ENCODE measurements at places on chromosomes 5 and 9. TPM values are rescaled to one million over a fixed set of nuclear protein-coding genes. Genes with fewer than 3 reads are reported as not detected.

Gene TMEFF1
- 13.1 TPM for total RNA-seq

Gene NR5A1
- 0.10 TPM for total RNA-seq

Gene FOXD4L5
- 0.22 TPM for total RNA-seq

Gene PLEKHG4B
- 11.6 TPM for total RNA-seq

Gene NOXA1
- 1.4 TPM for total RNA-seq

Gene PCDHGB1
- total RNA-seq: 8.6 TPM

Gene OGN
- 576 TPM for total RNA-seq

Gene DNAH5
- 2.6 TPM for total RNA-seq

Gene NTRK2
- 126 TPM for total RNA-seq

Gene KCNN2
- 27.2 TPM for total RNA-seq

Gene SPATA31A6
- total RNA-seq: not detected

Gene NPR3
- 21.1 TPM for total RNA-seq

Gene CYFIP2
- 75.7 TPM for total RNA-seq

Gene SEMA4D
- total RNA-seq: 68.7 TPM

Gene LRRC14B
- total RNA-seq: 0.39 TPM

Gene IL9
- not detected for total RNA-seq

Gene C9orf43
- total RNA-seq: 0.88 TPM

Gene PSAT1
- 86.7 TPM for total RNA-seq

- peaks cover 15% of the 10 kb centered on the region for H3K4me1 ChIP-seq
- H3K27ac ChIP-seq: no peak overlapping the region
- no peaks in the 10 kb centered on the region for H3K27me3 ChIP-seq
- peak; percentile 48 for DNase-seq
- H3K4me3 ChIP-seq: no peak overlapping the region
Measured at GRCh38 chr9:98520221-98520960, 188.3 kb downstream of the GABBR2 start.

- no peaks in the 10 kb centered on the region for H3K36me3 ChIP-seq
- no peak overlapping the region for H3K27ac ChIP-seq
- no peaks in the 10 kb centered on the region for H3K4me1 ChIP-seq
- no peak overlapping the region for H3K4me3 ChIP-seq
- no peak for DNase-seq
Measured at GRCh38 chr5:178774866-178775539, 44.5 kb upstream of the ZNF354A start.

DNA sequence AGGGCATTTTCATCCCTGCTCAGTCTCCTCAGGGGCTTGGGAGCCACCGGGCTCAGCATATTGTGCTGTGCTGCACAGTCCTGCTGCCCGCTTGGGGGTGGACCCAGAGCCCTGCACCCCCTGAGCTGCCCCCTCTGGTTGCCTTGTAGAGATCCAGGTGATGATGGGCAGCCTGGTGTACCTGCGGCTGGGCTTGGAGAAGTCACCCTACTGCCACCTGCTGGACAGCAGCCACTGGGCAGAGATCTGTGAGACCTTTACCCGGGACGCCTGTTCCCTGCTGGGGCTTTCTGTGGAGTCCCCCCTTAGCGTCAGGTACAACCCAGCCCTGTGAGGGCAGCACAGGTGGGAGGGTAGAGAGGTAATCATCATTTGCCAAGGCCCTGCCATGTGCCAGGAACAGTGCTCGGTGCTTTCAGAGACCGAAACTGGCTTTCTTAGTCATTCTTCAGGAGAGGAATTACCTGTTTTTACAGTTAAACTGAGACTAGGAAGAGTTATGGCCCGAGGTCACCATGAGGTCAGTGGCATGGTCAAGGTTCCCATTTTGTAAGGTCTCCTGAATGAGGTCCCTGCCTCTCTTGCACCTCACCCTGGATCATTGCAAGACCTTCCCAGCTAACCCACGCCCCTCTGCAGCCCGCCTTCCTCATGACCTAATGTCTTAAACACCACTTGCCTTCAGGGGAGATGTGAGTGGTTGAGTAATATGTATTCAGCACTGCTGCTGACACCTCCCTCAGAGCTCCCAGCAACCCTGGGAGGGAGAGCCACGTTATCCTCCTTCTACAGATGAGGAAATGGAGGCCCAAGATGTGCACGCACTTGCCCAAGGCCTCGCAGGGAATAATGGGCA is 7.5 kb downstream of the NHP2 start:
- H3K36me3 ChIP-seq: peaks cover 91% of the 10 kb centered on the region
- H3K4me3 ChIP-seq: no peak overlapping the region
- DNase-seq: no peak
- no peaks in the 10 kb centered on the region for H3K27me3 ChIP-seq
- peaks cover under 1% of the 10 kb centered on the region for H3K4me1 ChIP-seq

GRCh38 chr5:149860801-149861322 is 83.7 kb downstream of the PDE6A start:
- peaks cover 3% of the 10 kb centered on the region for H3K4me1 ChIP-seq
- no peaks in the 10 kb centered on the region for H3K27me3 ChIP-seq
- no peaks in the 10 kb centered on the region for H3K36me3 ChIP-seq

DNA sequence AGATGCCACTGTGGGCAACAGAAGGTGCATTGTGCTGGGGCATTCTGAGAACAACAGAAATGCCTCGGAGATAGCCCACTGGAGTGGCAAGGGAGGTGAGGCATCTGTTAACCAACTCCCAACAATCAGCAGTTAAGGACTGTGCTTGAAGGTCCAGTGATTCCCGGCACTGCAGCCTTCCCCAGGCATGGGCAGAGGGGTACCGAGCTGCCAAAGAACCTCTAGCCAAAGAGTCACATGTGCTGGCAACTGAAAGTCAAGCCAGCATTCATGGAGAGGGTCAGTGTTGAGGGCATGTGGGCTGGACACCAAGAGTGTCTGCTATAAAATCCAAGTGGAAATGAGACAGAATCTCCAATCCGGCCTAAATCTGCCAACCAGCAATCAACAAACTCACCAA is 149.6 kb downstream of the ASTN2 start:
- no peak for DNase-seq
- H3K27ac ChIP-seq: no peak overlapping the region
- no peaks in the 10 kb centered on the region for H3K27me3 ChIP-seq
- no peaks in the 10 kb centered on the region for H3K4me1 ChIP-seq

DNA sequence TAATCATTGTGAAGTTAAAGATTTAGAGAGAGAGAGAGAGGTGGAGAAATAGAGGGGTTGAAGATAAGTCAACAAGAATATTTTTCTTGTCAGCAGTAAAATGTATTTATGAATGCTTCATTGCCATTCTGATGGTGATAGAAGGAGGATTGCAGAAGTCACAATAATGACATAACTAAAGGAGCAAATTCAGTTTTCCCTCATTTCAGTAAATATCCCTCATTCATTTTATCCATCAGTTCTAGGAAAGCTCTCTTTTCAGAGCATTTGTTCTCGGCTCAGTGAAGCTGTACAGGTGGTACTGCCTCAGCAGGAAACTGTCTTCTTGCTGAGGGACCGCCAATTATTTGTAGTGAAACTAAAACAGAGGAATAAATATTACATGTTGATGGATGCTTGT is 681.4 kb downstream of the CETN3 start:
- H3K36me3 ChIP-seq: no peaks in the 10 kb centered on the region
- H3K27me3 ChIP-seq: no peaks in the 10 kb centered on the region
- H3K4me1 ChIP-seq: no peaks in the 10 kb centered on the region
- no peak overlapping the region for H3K4me3 ChIP-seq
- DNase-seq: no peak

DNA sequence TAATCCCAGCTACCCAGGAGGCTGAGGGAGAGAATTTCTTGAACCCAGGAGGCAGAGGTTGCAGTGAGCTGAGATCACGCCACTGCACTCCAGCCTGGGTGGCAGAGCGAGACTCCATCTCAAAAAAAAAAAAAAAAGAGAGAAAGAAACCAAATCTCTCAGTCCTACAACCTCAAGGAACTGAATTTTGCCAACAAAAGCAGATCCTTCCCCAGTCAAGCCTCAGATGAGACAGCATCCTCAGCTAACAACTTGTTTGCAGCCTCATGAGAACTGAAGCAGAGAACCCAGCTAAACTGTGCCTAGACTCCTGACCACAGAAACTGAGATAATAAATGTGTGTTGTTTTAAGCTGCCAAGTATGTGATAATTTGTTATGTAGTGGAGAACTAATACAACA is 7.5 kb upstream of the IL6ST start:
- H3K4me1 ChIP-seq: no peaks in the 10 kb centered on the region
- H3K27me3 ChIP-seq: no peaks in the 10 kb centered on the region

- no peaks in the 10 kb centered on the region for H3K36me3 ChIP-seq
- H3K27ac ChIP-seq: no peak overlapping the region
- no peak for DNase-seq
- H3K4me1 ChIP-seq: no peaks in the 10 kb centered on the region
Measured at GRCh38 chr9:17219261-17219660, 84.4 kb downstream of the CNTLN start.

DNA sequence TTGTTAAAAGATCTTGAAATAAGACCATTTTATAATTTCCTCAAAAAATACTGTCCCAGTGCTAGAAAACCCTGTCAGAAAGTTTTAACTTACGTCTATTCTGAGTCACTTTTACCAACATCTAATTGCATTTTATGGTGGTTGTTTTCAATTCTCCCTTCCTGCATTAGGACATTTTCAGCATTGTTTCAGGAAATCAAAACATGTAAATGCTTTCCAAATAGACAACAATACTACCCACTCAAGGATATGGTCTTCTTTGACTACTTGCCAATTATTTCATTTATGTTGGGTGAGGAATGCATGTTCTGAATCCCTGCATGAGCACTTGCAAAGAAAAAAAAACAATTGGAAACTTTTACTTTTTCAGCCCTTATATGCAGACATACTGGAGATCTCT is 284.6 kb upstream of the PDE4D start:
- H3K36me3 ChIP-seq: no peaks in the 10 kb centered on the region
- H3K4me1 ChIP-seq: no peaks in the 10 kb centered on the region
- H3K27ac ChIP-seq: no peak overlapping the region
- H3K4me3 ChIP-seq: no peak overlapping the region

GRCh38 chr9:4433379-4433778 is 56.9 kb upstream of the SLC1A1 start:
- no peaks in the 10 kb centered on the region for H3K27me3 ChIP-seq
- H3K4me1 ChIP-seq: no peaks in the 10 kb centered on the region
- no peak overlapping the region for H3K4me3 ChIP-seq

- H3K27ac ChIP-seq: no peak overlapping the region
- no peaks in the 10 kb centered on the region for H3K27me3 ChIP-seq
- no peaks in the 10 kb centered on the region for H3K4me1 ChIP-seq
- H3K36me3 ChIP-seq: no peaks in the 10 kb centered on the region
- H3K4me3 ChIP-seq: no peak overlapping the region
- no peak for DNase-seq
Measured at GRCh38 chr5:109516390-109516789, 106.6 kb upstream of the PJA2 start.

DNA sequence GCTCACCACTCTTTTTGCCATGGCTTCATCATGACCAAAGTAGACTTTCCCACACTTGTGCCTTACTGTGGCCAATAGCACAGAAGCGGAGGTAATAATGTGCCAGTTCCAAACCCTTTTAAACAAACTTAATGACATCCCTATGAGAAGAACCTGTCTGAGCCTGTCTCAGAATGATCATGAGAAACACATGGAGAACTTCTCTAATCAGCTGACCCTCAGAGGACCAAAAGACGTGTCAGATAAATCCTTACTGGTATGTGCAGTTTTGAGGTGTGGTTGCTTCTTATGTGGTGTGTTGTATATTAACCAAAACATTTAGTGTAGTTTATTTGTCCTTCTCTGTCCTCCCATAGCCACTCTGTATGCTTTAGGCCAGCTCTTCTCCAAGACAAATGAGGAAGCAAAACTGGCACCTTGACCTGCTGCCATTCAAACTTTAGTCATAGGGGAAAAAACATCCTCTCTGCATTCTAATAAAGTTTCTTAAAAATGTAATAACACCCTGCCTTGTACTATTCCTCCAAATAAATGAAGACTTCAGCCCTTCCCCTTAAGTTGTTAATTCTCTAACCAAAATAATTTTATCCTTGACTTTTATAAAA is 168.9 kb downstream of the MUSK start:
- no peaks in the 10 kb centered on the region for H3K27me3 ChIP-seq
- H3K27ac ChIP-seq: no peak overlapping the region
- H3K4me1 ChIP-seq: no peaks in the 10 kb centered on the region
- no peaks in the 10 kb centered on the region for H3K36me3 ChIP-seq

DNA sequence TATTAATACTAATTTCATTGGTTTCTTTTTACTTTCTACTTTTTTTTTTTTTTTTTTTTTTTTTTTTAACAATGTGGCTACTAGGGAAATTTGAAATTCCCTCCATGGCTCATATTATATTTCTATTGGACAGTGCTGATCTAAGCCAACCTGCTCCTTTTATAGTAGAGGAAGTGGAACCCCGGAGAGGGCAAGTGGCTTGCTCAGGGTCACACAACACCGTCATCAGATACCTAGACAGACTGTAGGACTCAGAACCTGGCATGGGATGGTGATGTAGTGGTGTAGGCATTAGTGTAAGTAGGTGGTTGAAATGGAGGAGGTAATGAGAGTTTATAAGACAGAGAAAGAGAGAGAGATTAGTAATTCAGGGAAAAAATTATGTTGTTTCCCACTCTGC is 10.8 kb downstream of the ZNF618 start:
- H3K4me3 ChIP-seq: no peak overlapping the region
- H3K27me3 ChIP-seq: no peaks in the 10 kb centered on the region
- H3K4me1 ChIP-seq: peaks cover 11% of the 10 kb centered on the region
- DNase-seq: no peak
- H3K27ac ChIP-seq: no peak overlapping the region
- peaks cover 2% of the 10 kb centered on the region for H3K36me3 ChIP-seq

- peaks cover 2% of the 10 kb centered on the region for H3K4me1 ChIP-seq
- H3K27me3 ChIP-seq: peaks cover 2% of the 10 kb centered on the region
- no peak overlapping the region for H3K4me3 ChIP-seq
Measured at GRCh38 chr5:2887481-2888348, 136.2 kb upstream of the IRX2 start.

DNA sequence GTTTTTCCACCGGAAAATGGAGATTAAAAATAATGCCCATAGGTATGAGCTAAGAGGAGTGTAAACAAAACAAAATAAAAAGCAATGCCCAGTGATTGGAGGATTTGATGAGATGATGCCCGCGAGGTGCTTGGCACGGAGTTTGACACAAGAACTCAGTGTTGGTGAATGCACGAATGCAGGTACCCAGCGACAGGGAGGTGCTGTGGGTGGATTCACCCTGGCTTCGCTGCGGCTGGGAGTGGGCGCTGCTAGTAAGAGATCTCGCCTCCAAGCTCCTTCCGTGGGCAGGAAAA is 526 bp upstream of the STXBP1 start:
- peak overlapping the region; percentile 85 for H3K27ac ChIP-seq
- DNase-seq: no peak
- H3K4me3 ChIP-seq: peak overlapping the region; percentile 72
- peaks cover 36% of the 10 kb centered on the region for H3K4me1 ChIP-seq

GRCh38 chr5:81247441-81247972 is 14.4 kb downstream of the CKMT2 start:
- no peaks in the 10 kb centered on the region for H3K36me3 ChIP-seq
- H3K4me1 ChIP-seq: peaks cover 8% of the 10 kb centered on the region
- no peak overlapping the region for H3K4me3 ChIP-seq
- DNase-seq: no peak
- no peaks in the 10 kb centered on the region for H3K27me3 ChIP-seq

GRCh38 chr9:88237991-88238571 is 99.8 kb upstream of the SPATA31C2 start:
- H3K4me1 ChIP-seq: peaks cover 19% of the 10 kb centered on the region
- H3K27ac ChIP-seq: peak overlapping the region; percentile 62
- H3K36me3 ChIP-seq: no peaks in the 10 kb centered on the region
- DNase-seq: no peak

GRCh38 chr9:35415402-35416097 is 74.4 kb upstream of the RUSC2 start:
- no peak for DNase-seq
- no peaks in the 10 kb centered on the region for H3K36me3 ChIP-seq
- no peak overlapping the region for H3K27ac ChIP-seq
- no peaks in the 10 kb centered on the region for H3K27me3 ChIP-seq

- H3K36me3 ChIP-seq: peaks cover 5% of the 10 kb centered on the region
- DNase-seq: no peak
- no peaks in the 10 kb centered on the region for H3K27me3 ChIP-seq
- H3K4me3 ChIP-seq: no peak overlapping the region
- H3K4me1 ChIP-seq: no peaks in the 10 kb centered on the region
Measured at GRCh38 chr9:131937451-131937850, 142.2 kb downstream of the MED27 start.
